Activated T-helper 17 cell treated with anti-CD3 and anti-CD28 coated beads, Interleukin-2, amount 50 U/mL, for 72 hours (primary cell): ENCODE measurements at places on chromosomes 3 and 15.

GRCh38 chr3:94614192-94614591 lies 551.3 kb downstream of the NSUN3 start:
- ATAC-seq = no peak

GRCh38 chr3:94065819-94066480 lies 3.1 kb downstream of the NSUN3 start:
- ATAC-seq = peak; percentile 38

DNA sequence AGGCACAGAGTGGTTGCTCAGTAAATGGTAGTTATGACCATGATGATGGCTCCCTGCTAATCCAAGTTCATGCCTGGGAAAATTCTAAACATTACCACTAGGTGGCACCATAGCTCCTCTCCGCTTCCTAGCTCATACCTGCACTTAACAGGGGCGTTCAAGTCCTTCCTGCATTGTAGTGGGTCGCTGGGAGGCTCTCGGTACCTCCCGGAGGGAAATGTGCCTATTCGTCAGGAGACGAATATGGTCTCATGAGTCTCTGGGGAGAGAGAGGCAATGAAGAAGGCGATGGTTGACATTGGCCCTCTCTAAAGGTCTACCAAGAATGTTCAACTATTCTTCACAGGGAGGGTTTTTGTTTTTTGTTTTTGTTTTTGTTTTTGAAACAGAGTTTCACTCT lies 10.9 kb downstream of the MESP1 start:
- ATAC-seq = peak; percentile 82

- ATAC-seq = no peak
Measured at GRCh38 chr15:59453474-59454215, 15.7 kb downstream of the FAM81A start.

- no peak for ATAC-seq
Measured at GRCh38 chr3:181330257-181330656, 340.7 kb upstream of the DNAJC19 start.

GRCh38 chr3:127440384-127440783 lies 150.1 kb downstream of the TPRA1 start:
- no peak for ATAC-seq

DNA sequence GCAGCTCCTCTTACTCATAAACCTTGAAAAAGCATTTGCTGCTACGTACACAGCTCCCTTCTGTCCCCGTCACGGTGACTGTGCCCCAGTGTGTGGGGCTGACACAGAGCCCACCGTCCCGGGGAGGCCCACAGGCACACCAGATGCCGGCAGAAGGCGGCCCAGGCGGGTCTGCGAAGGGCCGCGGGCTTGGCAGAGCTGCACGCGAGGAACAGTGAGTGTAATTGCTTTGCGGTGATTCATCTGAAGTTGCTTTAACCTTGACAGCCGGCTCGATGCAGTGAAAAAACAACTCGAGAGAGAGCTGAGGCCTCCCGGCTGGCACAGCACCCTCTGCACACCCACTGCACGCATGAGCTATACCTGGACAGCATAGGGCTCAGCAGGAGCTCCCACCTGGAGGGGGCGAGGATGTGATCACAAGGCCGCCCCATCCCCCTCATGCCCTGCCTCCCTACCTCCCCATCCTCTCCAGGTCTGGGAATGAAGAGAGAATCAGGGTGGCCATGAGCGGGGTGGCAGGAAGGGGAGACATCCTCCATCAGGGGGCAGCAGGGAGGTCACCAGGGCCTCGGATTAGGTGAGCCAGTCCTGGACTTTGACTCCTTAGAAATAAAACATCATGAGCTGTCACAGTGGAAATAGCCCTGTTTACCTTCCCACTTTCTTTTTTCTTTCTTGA lies 172.7 kb downstream of the MEGF11 start:
- no peak for ATAC-seq

DNA sequence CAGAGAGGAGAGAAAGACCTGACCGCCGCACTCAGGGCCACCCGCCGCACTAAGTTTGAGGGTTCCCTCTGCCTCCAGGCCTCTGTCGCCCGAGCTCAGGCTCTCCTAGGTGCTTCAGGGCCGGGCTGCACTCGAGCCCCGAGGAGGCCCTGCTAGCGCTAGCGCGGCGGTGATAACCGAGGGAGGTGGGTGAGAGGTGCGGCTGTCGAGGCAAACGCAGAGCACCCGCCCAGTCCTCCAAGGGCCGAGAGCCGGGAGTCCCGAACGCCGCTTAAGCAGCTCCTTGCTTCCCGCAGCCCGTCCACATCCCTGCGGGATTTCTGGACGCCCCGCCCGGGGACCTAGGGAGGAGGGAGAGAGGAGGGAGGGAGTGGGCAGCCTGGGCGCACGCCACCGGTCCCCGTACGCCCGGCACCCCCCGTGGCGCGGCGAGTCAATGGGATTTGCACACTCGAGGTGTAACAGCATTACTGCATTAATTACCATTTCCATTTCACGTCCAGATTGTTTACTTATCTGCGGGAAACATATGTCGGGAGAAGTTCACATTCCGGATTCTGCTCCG lies 6.8 kb downstream of the SOX14 start:
- no peak for ATAC-seq

DNA sequence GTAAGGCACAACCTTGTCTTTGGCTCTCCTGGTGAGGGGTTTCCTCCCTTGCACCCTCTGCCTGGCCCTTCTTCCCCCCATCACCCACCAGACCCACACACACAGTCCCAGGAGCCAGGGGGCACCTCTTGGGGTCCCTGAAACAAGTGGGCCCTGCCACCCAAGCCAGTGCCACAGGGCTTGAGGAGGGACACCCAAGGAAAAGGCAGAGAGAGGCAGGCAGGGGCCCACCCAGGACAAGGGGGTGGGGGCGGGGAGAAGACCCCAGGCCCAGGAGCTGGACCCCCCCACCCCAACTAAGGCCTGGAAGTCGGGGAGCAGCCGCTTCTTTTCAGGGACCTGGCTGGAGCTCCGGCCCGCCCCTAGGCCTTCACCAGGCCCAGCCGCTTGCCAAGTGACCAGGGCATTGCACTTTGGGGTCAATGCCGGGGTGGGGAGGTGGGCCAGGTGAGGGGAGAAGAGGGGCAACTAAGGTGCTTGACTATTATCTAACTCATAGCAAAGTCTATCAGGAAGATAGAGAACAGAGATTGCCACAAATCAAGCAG lies 88.9 kb downstream of the KCNMB2 start:
- no peak for ATAC-seq

DNA sequence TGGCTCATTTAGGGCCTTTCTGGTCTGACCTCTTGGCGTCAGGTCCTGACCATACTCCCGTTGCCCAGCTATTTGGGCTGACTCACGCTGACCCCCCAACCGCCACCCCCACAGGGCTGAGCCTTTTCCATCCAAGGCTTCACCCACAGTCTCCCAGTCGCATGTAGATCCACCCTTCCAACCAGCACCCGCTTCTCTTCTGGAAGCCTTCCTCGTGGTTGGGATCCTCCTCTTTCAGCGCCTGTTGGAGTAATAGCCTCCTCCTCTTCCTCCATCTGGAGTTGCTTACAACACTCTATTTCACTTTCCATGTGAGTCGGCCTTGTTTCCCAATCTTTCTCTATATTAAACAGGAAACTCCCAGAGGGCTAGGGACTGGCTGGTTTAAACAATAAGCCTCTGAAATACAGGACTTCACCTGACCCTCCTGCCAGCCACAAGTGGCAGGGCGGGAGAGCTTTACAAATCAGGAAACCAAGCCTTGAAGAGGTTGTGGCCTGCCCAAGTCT lies 2.1 kb upstream of the ALAS1 start:
- ATAC-seq = peak; percentile 3

DNA sequence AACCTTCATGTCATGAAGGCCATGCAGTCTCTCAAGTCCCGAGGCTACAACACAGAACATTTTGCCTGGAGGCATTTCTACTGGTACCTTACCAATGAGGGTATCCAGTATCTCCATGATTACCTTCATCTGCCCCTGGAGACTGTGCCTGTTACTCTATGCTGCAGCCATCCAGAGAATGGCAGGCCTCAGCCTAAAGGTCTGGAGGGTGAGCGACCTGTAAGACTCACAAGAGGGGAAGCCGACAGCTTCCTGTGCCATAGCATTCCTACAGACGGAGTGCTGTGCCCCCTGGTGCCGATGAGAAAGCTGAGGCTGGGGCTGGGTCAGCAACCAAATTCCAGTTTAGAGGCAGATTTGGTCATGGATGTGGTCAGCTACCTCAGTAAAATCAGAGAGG lies 51.3 kb upstream of the CADPS start:
- ATAC-seq = no peak

- no peak for ATAC-seq
Measured at GRCh38 chr3:43953814-43954692, 263.3 kb downstream of the ABHD5 start.

DNA sequence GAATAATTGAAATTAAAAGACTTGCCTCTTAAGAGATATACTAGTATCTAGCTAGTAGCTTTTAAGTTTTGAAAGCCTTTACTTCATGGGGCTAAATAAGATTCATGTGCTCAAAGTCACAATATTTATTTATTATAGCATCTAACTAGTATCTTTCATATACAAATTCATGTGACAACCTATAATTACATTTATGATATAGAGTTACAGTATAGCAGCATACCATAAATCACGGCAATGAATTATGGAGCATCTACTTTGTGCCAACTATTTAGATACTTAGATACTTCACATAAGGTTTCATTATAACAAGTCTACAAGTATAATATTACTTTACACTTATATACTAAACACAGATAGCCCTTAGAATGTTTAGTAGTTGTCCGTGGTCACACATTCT lies 229.4 kb downstream of the TPRG1 start:
- ATAC-seq = no peak

DNA sequence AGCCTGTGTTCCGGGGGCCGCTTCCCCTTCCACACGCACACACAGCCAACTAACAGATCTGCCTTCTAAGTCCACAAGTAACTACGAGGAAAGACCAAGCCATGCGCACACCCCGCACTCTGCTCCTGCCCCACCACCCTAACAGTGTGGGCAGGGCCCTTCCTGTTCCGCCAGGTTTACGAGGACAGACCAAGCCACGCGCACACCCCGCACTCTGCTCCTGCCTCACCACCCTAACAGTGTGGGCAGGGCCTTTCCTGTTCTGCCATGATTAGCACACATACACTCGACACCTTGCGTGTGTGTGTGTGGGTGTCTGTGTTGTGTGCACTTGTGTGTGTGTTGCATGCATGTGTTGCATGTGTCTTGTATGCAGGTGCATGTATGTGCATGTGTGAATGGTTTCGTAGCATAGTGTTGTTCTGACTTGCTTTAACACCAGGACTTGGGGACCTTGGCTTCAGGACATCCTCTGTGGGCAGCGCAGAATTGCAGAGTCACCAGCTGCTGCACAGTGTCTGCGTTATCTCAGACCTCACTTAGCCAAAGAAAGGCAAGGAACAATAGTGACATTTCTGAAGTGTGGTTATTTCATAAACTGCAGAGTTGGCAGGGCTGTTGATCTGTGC lies 114.4 kb downstream of the CHSY1 start:
- peak; percentile 61 for ATAC-seq

- ATAC-seq = no peak
Measured at GRCh38 chr3:33597257-33597689, 120.8 kb downstream of the CLASP2 start.

DNA sequence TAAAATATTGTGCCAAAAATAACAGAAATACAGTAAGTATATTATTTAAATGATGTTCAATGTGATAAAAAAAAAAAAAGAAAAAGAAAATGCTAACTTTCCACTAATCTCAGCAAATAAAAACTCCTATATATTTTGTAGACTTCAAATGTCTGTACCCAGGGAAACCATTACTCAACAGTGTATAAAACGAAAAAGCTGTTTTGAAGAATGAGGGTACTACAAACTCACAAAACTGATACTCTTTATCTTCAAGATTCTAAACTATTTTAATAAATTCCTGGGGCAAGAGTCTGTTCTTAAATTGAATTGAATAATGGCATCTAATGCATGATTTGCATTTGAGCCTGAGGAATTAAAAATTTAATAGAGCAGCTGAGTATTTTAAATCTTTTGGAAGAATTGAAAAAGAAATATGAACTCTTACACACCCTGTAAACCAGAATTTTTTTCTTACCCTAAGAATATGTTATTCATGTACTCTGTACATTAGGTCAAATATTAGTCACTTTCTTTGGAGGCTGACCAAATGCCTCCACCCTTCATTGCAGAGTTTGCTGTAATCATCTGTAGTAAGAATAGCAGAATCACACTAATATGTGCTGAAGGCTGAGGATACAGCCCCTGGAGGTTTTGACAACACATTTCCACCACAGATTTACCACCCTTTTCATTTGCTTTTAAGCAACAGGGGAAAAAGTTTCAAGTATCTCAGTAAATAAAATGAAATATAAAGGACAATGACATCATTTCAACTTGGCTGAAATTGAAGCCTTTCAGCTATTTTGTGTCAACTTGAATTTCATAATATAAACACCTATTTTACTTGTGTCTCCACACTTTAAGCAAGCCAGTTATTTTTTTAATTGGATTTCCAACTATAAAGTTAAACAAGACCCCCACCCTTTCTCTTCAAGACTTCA lies 79.7 kb downstream of the FBN1 start:
- ATAC-seq = no peak

GRCh38 chr3:177190756-177191681 lies 6.3 kb downstream of the TBL1XR1 start:
- ATAC-seq = no peak

DNA sequence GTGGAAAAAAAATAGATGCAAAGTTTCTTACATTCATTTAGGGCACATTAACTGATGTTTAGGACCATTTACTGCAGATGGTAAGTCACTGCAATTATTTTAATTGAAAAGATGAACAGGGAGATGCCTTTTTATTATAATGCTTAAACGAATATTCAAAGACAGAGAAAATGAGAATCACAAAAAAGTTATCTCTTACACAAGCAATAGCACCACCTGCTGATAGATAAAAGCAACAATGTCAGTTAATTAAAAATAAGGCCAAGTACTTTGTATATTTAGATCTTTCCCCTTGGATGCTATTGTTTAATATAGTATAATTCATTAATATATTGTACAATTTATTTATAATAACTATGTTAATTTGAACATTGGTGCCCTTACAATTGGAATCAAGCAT lies 55.9 kb downstream of the IFT80 start:
- no peak for ATAC-seq

DNA sequence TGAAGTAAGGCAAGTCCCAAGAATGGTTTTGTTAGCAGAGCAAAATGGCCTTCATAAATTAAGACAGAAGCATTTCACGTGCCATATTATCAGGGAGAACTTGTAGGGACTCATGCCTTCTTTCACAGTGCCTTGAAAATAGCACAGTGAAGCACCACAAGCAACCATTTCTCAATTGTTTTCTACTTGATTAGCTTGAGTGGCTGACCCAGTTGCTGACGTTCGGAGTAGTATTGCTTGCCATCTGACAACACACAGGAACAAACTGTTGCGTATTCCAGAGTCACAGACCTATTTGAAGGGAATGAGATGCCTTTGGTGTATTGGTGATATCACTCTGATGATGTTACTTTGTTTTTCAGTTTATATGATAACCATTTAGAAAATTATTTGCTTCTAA lies 3.0 kb upstream of the C3orf52 start:
- no peak for ATAC-seq

DNA sequence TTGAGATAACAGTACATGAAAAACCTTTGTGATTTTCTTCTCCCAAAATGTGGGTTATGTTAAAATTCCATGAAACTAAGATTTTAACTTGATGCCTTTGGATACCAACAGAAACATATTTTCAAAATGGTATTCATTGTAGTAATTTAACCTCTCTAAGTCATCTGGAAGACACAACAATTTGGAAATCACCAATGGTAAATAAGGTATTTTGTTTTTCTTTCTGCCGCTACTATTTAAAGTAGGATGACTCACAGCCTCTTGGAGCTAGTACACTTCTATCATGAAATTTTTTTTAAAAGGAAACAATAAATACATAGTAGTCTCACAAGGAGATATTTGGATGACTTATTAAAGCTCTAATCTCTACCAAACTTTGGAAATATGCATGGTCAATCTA lies 291.6 kb upstream of the VEPH1 start:
- ATAC-seq = no peak

- no peak for ATAC-seq
Measured at GRCh38 chr3:194773771-194774455, 88.2 kb downstream of the FAM43A start.
